ENCODE measurements at places on chromosomes 5 and 9.

DNA sequence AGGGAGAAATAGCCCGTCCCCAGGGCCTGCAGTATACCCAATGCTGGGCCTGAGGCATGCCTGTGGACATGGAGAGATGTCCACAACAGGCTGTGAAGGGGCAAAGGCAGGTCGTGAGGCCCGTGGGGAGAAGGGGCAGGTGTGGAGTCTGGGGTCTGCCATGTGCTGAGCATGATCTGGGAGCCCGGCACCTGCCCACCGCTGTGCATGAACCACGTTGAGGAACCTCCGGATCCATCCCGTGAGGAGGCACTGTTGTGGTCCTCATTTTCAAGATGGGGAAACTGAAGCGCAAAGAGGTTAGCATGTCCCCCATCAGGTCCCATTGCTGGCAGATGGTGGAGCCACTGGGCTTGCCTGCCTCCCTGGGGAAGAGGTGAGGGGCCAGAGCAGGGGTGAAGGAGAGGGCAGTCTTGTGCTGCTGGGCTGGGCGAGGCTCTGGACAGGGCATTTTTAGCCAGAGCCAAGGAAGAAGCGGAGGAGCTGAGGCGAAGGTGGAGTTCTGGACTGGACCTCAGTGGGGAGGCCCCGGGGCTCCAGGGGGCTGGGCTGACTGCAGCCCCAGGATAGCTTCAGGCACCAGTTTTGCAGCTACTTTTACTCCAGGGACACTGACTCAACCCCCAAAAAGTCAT, 46.5 kb downstream of the LRSAM1 start:
- DNase-seq: no peak

- DNase-seq: no peak
Measured at GRCh38 chr9:129408535-129409215, 212.2 kb downstream of the C9orf50 start.

DNA sequence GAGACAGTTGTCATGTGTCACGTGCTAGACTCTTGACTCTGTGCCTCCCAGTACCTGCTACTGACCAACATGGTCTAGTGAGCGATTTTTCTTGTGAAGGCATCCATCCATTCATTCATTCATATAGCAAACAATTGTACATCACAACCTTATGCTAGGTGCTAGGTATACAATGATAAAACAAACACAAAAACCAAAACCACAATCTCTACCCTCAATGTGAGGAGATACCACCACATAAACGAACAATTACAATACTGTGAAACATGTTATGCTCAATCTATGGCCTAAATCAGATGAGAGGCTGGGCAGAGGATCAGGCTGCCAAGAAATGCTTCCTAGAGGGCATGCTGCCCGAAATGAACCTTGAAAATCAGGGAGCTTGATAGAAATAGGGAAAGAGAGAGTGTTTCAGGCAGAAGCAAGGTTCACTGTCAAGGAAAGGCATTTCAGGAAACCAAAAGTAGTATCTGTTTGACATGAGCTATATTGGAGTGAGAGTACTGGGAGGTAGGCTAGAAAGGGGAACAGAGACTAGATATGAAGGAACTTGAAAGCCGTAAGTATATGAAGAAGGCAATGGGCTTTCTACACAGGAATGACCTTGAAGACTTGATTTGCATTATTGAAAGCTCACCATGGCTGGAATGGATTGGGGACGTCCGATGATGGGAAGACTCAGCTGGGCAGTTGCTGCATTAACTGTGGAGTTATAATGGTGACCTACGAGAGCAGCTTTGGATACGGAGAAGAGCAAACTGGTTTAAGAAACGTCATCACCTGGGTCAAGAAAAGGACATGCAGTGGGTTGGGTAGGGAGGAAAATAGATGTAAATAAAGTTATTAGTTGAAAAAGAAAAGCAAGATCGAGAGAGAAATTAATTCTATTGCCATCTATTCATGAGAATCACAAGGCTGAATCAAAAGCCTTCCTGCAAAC, 90.1 kb downstream of the THBS4 start:
- DNase-seq: no peak

DNA sequence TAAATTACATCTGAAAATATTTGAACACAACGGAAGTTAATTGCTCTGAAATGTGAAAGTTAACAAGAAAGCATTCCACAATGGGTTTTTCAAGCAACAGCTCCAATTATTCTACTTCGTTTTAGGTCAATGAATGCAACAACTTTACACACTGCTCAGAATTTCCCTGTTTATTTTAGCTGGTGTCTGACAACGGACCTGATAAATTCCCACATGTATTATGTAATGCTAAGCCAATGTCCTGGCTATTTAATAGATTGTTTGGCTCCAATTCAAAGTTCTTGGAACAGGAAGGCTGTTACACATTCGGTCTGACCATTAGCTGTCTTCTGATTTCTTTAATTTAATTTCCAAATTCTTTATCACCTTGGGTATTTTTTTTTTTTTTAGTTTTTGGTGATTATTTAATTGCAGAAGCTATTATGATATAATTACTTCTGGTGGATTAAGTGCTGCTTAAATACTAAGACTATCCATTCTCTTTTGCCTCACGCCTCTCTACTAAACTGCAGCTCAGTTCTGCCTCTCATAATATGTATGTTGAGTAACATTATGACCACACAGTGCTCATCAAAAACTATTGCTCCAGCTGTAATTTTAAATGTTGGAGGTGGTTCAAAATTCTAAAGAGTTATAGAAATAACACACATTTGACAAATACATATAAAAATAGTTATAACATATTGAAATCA, 57.9 kb downstream of the MEF2C start:
- DNase-seq: no peak

DNA sequence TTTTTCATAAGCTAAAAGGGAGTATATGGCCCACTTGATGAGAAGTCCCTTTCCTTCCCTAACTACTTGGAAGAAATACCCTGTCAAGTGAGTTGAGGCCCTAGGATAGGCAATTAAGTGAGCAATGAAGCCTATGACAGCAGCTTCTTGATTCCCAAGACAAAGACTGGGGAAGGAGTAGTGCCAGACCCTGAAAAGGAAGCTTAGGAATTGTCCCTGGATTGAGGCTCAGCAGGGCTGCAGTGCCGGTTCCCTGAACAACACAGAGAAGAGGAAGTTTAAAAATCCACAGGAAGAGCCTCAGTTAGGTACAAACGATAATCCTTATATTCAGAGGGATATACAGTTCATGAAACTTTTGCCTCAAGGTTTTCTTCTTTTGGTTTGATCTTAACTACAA, 61.8 kb upstream of the RAD23B start:
- no peak for DNase-seq

DNA sequence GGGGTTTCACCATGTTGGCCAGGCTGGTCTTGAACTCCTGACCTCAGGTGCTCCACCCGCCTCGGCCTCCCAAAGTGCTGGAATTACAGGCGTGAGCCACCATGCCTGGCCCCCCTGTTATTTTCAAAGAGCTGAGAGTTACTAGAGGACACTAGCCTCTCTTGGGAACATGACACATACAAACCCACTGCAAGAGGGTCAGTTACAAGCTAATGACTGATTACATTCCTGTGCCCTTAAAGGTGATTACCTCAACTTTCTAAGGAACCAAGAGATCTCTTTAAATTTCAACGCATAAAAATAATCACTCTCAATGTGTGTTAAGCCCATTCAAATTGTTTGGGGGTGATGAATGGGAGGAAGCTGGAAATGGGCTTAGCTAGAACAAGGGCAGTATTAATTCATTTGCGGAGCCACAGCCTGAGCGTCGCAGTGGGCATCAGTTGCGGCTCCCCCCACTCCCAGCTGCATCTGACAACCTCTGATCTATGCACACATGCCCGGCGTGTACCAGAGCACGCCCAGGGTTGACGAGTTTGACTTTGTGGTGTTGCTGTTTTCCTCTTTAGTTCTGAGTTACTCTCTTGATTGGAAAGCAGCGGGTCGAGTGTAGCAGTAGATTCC, 146.9 kb downstream of the GOLPH3 start:
- DNase-seq: no peak

- no peak for DNase-seq
Measured at GRCh38 chr5:39696672-39697398, 272.1 kb upstream of the DAB2 start.

GRCh38 chr5:60586307-60586901, 113.6 kb downstream of the DEPDC1B start:
- no peak for DNase-seq

DNA sequence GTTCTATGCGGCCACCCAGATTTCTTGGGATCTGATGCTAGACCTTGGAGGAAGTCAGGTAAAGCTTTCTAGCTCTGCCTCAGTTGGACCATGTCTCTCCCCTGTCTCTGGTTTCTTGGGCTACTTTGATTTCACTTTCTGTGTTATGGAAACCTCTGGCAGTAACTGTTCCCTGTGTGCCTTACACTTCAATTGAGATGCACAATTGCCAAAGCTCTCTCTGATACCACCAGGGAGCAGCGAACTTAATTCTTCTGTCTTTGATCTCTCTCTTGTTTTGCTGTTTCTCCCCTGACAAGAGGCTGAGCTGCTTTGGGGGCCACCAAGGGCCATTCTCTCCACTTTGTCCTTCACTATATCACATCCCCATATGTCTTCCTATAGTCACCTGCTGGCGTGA, 61.4 kb downstream of the PGM5 start:
- no peak for DNase-seq

- no peak for DNase-seq
Measured at GRCh38 chr5:161284445-161284844, 262.1 kb downstream of the GABRB2 start.

- peak; percentile 45 for DNase-seq
Measured at GRCh38 chr5:31855134-31856040, 216.5 kb downstream of the PDZD2 start.

GRCh38 chr5:170554521-170555267, 50.9 kb downstream of the KCNIP1 start:
- DNase-seq: no peak

DNA sequence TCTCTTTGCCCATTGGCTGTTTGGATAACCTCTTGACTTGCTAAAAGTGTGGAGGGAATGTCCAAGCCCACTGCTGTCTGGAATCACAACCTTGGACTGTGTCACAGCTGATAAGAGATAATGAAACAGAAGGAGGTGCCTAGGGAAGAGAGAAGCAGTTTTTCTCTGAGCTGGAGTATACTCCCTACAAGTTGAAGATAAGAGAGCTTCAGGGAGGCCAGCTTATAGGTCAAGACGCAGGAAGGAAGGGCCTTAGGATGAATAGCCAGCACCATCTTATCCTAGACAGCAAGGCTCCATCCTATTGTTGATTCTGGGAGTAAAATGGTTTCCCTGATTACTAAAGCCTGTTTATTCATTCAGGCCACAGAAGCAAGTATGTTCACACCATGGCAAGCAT, 244.7 kb downstream of the NPR3 start:
- no peak for DNase-seq

- no peak for DNase-seq
Measured at GRCh38 chr9:19552282-19553105, 143.7 kb downstream of the ACER2 start.

DNA sequence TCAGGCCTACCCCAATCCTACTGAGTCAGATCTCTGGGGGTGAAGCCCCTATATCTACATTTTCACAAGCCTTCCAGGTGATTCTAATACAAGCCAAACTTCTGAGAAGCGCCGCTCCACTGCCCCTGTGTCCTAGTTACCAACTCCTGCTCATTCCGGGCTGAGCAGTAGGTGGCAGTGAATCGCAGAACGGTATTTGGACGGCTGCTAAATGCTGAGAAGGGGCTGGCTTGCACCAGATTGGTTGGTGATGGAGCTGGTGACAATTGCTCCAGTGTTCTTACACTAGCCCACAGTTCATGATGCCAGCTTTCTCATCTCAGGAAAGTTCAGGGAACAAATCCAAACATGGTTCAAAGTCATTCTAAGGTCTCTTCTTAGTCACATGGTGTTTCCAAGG, 31.1 kb upstream of the FGF1 start:
- peak; percentile 33 for DNase-seq

GRCh38 chr5:2739360-2740050, 12.0 kb downstream of the IRX2 start:
- DNase-seq: no peak

DNA sequence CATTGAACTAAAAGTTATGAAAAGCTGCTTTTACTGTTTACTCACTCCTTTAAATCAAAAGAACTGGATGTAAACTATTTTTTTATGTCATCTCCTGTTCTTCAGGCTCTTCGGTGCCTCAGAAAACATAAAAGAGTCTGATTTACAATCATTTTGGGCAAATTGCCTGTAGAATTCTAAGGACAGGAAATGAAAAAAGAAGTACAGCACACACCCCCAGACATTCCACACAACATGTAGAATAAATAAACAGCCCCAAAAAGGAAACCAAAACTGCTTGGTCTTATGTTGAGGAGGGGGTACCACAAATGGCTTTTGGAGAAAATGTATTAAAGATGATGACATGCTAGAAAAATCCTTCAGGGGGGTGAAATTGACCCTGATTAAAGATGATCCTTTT, 57.2 kb downstream of the ITGA1 start:
- no peak for DNase-seq

GRCh38 chr5:95863383-95863757, 40.8 kb upstream of the GLRX start:
- no peak for DNase-seq

DNA sequence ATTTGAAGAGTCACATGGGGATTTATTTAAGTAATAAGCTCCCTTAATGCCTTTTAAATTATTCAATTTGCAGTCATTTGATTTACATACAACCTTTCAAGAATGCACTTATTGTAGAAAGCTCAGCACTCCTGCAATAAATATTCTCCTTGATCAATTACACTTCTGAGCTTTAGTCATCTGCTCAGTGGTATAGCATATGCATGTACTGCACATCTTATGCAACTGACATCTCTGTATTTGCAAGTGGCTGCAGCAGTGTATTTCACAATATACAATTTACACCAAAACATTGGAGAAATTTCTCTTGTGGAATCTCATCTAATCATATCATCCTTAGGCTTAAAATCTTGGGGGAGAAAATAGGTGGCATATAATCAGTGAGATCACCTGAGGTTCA, 325.7 kb downstream of the SLF1 start:
- DNase-seq: no peak

GRCh38 chr9:84701801-84702200, 32.3 kb downstream of the NTRK2 start:
- no peak for DNase-seq

- no peak for DNase-seq
Measured at GRCh38 chr5:33227247-33227646, 213.5 kb upstream of the TARS1 start.

DNA sequence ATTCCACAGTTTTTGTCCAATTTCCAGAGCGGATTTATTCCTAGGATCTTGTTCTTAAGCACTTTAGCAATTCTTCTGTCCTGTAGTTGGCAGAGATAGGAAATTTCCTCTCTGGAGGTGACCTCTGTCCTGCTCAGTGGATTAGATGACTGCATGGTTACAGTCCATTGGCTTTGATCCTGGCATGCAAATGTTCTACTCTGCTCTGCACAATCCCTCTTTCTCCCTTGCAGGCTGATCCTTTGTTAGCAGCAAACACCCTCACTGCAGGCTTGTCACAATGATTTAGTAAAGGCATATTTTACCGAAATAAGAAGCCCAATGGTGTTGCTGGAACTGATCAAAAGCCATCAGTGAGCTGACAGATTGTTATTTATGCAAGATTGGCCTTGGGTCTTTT, 243.8 kb downstream of the COX7C start:
- no peak for DNase-seq

GRCh38 chr9:12784461-12785259, 9.8 kb downstream of the LURAP1L start:
- DNase-seq: no peak

- no peak for DNase-seq
Measured at GRCh38 chr9:97673922-97674321, 23.2 kb downstream of the XPA start.

- no peak for DNase-seq
Measured at GRCh38 chr5:145483212-145483611, 351.9 kb downstream of the PRELID2 start.

Data from activated T-cell treated with anti-CD3 and anti-CD28 coated beads, Interleukin-2, amount 50 U/mL, for 1 hour (primary cell).